ENCODE measurements at places on chromosomes 16 and 17.
A peak's percentile ranks its signal among the peaks of the same experiment; 100 is the strongest.

DNA sequence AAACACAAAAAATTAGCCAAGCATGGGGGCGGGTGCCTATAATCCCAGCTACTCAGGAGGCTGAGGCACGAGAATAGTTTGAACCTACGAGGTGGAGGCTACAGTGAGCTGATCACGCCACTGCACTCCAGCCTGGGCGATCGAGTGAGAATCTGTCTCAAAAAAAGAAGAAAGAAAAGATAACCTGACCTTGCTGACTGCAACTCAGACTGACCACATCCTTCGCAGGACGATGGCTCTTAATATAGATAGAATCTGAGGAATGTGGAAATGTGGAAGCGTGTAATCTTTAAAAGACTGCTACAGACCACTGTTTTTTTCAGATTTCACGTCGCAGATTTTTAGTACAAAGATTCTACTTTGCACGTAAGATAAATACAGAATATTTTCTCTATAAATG, 37.8 kb downstream of the KLHDC4 start:
- DNase-seq = no peak

DNA sequence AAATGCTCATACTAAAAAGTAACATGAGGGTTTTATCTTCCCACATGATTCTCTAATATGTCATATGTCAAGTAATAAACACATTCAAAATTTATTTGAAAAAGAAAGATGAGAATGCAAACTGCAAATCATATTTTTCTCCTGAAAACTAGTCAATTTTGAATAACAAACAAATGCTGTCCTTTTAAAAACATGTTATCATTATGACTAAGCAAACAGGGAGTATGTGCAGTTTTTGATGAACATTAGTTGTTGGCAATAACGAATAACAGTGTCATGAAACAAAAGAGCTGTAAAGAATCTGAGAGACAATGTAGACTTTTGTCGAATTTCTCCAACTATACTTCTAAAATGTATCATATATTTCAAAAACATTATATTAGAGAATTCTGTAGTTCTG, 34.8 kb downstream of the RPGRIP1L start:
- no peak for DNase-seq

DNA sequence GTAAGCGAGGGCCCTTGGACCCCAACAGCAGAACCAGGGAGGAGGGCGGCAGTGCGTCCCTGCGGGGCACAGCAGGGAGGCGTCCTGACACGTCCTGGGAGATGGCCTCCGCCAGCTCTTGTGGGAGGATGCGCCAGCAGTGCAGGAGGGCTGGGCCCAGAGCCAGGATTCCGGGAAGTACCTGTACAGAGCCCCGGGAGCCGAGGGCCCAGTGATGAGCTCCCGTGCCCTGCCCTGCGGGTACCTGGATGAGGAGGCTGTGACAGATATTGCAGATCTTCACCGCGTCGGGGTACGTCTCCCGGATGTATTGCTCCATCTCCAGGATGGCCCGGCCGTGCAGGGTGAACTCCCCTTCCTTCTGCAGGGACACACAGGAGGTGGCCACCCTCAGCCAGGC, 23.1 kb downstream of the KDM8 start:
- no peak for DNase-seq

GRCh38 chr16:53495325-53495724, 7.7 kb downstream of the AKTIP start:
- DNase-seq = no peak

DNA sequence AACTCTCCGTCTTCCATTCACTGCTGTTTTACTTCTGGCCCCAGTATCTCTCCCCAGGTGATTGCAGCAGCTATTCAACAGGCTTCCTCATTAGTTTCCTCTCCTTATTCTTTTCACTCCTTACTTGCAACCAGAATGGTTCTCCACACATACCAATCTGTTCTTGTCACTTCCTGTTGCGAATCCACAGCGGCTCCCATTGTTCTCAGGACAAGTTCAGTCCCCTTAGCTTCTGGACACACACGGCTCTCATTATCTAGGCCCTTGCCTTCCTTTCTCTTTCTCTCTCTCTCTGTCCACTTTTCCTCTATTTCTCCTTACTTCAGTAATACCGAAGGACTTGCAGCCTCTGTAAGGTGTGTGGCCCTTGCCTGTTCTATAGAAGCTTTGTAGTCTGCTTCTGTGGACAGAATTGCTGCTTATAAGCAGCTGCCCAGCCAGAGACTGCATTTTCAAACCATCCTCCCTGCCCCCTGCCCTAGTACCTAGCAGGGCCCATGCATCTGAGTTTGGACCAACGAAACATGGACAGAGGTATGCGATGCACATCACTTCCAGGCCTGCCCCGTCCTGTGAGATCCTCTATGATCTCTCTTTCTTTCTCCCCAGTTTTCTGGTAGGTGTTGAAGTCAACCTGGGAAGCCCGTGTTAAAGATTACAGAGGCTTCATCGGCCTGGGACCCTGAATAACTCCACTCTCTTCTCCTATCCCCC, 45.7 kb downstream of the VAT1L start:
- no peak for DNase-seq

DNA sequence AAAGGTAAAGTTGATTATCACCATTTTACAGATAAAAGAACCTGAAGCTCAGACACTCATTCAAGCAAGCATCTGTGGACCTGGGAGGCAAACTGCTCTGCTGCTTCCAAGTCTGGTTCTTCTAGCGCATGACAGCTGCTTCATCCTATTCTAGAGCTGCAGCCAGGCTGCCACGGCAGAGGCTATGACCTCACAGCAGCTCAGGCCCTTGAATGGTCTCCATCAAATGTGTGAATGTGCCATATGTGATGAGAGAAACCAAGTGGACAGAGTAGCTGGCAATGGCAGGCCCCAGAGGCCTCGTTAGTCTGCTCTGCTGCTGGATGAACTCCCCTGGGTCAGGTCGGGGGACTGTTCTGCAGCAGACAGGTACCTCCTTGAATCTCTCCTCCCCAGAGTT, 30.7 kb upstream of the FOXJ1 start:
- DNase-seq = no peak

DNA sequence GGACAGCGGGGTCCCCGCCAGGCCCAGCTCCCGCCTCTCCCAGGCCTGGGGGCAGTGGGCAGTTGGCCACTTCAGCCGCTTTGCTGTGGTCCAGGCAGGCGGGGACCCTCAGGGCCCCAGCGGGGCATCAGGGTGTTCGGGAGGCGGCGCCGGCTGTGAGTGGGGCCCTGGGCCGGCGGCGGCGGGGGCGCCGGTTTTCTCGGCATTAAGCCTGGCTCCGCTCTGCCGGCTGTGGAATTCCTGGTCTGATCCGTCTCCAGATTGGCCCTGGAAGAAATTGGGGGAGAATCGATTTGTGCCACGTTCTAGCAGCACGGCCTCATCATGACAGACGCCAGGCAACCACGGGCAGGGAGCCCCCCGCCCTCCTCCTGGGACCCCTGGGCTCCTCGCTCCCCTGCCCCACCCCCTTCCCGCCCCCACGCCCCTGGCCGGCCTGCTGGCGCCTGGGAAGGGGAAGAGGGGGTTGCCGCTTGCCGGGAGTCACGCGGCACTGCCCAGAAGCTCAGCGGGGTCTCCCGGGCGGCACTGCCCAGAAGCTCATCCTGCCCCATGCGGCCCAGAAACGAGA, 28.6 kb upstream of the SSTR5 start:
- no peak for DNase-seq

DNA sequence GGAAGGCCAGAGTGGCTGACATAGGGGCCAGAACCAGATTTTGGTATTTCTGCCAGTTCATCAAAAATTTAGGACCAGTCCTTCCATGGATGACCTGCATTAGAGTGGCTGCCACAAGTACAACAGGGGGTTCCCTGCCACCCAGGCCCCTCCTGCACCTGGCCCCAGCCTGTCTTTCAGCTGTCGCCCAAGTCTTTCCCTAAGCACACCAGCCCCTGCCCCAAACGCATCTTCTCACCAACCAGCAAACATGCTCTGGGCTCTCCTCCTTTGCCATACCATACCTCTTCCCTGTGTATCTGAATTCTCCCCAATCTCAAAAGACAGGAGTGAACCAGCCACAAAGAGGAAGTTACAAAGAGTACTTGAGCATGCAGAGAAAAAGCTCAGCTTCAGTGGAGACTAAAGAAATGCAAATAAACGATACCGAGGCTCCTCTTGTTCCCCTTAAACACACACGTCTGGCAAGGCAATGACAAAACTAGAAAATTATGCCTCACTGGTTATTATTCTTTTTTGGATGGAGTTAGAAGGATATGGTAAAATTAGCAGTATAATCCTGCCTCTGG, 130.6 kb downstream of the DYNLRB2 start:
- no peak for DNase-seq

- no peak for DNase-seq
Observed at GRCh38 chr16:65268331-65268730, 146.5 kb upstream of the CDH11 start.

- no peak for DNase-seq
Observed at GRCh38 chr17:38693700-38694329, 11.3 kb upstream of the MLLT6 start.

- DNase-seq = peak; percentile 42
Observed at GRCh38 chr17:72118335-72119076, 2.3 kb upstream of the SOX9 start.

DNA sequence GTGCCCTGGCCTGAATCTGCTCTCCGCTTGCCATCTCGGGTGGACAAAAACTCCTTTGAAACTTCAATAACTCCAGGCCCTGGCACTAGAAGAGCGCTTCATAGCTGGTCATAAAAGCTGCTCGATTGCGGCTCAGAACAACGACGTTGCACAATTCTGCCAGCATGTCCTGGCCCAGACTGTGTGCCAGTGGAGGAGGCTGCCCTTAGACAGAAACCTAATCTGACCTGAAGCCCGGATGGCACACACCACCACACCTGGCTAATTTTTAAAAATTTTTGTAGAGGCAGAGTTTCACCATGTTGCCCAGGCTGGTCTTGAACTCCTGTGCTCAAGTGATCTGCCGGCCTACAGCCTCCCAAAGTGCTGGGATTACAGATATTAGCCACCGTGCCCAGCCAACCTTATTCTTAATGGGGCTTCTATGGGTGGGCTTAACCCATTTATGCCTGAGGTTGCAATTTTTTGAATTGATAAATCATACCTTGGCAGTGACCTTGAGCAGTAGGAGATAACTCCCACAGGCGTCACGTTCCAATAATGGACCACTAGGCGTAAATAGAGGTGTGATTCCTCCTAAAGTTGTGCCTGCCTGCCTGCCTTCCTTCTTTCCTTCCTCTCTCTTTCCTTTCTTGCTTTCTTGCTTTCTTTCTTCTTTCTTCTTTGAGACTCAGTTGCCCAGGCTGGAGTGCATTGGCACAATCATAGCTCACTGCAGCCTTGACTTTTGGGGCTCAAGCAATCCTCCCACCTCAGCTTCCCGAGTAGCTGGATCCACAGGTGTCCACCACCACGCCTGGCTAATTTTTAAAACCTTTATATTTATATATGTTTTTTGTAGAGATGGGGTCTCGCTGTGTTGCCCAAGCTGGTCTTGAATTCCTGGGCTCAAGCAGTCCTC, 1.1 kb upstream of the PPL start:
- DNase-seq = no peak

- DNase-seq = no peak
Observed at GRCh38 chr17:16926571-16927451, 45.1 kb downstream of the TNFRSF13B start.

DNA sequence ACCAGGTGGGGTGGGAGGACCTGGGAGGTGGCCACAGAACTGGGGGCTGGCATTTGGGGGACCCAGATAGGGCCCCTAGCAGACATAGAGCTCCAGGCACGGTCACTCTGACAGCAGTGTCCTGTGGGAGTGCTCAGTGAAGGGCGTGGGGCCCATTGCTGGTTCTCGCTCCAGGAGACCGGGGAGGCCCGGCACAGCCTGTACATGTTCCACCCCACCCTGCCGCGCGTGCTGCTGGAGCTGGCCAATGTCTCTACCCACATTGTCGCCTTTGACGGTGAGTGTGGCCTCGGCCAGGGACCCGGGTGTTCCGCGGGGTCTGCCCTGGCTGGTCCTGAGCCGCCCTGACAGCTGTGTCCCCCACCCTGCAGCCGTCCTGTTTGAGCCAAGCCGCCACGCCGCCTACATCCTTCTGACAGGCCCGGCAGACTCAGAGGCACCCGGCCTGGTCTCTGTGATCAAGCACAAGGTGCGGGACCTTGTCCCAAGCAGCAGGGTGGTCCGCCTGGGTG, 11.2 kb downstream of the RGS11 start:
- DNase-seq = no peak

- peak; percentile 95 for DNase-seq
Observed at GRCh38 chr17:68296217-68297191, 5.2 kb downstream of the ARSG start.

- peak; percentile 71 for DNase-seq
Observed at GRCh38 chr16:89187032-89187769, 13.1 kb downstream of the SLC22A31 start.

DNA sequence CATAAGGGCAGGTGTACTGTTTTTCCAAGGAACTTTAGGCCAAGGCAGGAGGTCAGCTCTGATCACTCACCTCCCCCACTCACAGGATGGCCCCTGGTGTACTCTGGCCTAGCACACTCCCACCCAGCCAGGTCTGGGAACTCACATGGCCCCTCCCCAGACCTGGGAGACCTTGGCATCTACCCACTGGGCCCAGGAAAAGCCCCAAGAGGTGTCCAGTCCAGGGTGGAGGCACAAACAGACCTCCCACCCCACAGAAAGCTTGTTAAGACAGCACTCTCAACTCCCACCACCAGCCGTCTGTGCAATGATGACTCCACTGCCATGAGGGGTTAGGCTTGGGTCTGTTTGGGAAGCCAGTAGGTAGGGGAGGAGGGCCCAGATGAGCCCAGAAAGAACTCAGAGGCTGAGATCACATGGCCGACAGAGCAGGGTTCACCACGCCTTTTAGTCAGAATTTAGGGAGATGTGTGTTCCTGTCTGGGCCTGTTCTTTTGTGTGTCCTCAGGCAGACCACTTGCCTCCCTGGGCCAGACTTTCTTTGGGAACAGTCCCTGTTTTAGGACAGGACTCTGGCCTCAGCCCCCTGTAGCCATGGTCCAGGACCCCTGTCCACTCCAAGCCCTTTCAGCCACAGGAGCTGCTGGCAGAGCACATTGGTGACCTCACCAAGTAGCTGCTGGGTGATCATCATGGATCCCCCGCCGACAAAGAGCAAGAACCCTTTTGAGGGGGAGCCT, 12.1 kb upstream of the CBFB start:
- DNase-seq = no peak

DNA sequence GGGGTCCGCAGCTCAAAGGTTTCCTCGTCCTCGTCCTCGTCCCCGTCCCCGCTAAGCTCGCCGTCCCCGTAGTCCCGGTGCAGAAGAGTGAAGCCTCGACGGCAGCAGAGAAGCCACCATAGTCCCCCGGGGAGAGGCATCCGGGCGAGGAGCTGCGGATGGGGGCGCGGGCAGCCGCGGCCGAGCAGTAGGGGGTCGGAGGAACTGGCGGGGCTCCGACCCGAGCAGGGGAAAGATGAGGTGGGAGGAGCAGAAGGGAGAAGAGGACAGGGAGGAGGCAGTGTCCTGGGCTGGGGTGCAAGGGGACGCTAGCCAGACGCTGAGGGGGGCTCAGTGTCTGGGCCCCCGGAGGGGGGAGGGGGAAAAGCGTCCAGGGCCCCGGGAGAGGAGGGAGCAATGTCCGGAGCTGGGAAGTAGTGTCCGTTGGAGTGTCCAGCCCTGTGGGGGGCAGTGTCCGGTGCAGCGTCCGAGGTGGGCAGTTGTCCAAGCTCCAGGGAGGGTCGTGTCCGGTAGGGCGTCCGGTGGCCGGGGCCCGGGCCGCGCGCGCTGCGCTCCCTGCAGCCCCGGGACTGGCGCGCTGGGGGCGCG, at the start of gene PLEKHH3:
Gene PLEKHH3 (minus strand): TSS at position 571 of the 588 bp plus-strand sequence. CDS start 431 bp downstream, at position 140.
- DNase-seq = no peak
